Progenitor cell of endocrine pancreas (in vitro differentiated cells): ENCODE measurements at places on chromosomes 12 and 14. TPM values are rescaled to one million over a fixed set of nuclear protein-coding genes. Genes with fewer than 3 reads are reported as not detected.

The ERP27 gene
- 22.8 and 23.1 TPM in 2 replicates for total RNA-seq

GRCh38 chr12:3233797-3234196, 156.6 kb downstream of the TSPAN9 start:
- DNase-seq, result no peak

The TMPRSS12 gene
- not detected in 2 replicates for total RNA-seq

The VDR gene
- 0.31 and 0.38 TPM in 2 replicates for total RNA-seq

DNA sequence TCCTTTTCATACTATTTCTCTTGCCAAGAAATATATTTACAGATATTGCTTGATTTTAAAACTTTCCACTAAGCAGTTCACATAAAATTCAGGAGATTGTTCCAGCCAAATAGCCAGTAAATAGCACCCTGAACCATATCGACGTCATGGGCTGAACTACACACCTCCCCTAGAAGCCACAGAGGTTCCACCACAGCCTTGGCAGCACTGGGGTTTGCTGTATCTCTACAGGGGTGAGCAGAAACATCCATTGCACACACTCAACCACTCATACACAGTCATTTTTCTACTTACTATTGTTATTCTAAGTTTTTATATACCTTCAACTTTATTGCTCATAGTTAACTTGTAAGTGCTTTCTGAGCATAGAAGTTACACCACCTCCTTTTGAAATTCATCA, 8.1 kb upstream of the EIF2S3B start:
- no peak for DNase-seq

The KIF26A gene
- 7.0 and 7.4 TPM in 2 replicates for total RNA-seq

DNA sequence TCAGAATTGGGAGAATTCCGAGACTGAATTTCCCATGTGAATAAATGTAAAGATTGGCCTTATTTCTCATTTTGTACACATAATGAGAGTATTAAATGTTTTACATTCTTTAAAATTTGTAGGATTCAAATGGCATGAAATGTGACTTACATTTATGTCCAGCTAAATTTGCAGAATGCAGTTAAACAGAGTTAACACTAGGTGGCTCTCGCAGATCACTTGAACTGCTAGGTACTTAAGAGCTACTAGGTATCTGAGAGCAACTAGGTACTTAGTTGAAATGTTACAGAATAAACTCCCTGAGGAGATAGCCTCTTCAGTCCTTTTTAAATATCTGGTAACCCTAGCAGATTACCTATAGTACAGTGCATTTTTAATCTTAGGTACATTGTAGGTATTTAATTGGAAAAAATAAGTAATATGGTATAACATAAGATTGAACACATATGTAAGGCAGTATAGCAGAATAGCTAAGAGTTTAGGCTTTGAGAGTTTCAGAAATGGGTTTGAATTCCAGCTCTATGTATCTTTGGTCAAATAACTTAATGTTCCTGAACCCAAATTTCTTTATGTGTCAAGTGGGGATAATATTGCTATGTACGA, 73.8 kb downstream of the KIAA0586 start:
- DNase-seq, result no peak

GRCh38 chr12:15428632-15429031, 106.3 kb downstream of the PTPRO start:
- no peak for DNase-seq

The KLRB1 gene
- not detected in 2 replicates for total RNA-seq

DNA sequence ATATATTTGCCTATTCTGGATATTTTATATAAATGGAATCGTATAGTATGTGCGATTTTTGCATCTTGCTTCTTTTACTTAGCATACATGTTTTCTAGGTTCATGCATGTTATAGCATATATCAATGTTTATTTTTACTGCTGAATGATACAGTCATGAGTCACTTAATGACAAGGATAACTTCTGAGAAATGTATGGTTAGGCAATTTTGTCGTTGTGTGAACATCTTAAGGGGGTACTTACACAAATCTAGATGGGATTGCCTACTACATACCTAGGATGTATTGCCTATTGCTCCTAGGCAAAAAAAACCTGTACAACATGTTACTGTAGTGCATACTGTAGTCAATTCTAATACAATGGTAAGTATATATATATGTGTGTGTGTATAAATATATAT, 8.8 kb downstream of the USP15 start:
- no peak for DNase-seq

- no peak for DNase-seq
Measured at GRCh38 chr12:44029194-44029593, 193.3 kb downstream of the TMEM117 start.

The ATXN3 gene
- 31.9 and 33.4 TPM in 2 replicates for total RNA-seq

DNA sequence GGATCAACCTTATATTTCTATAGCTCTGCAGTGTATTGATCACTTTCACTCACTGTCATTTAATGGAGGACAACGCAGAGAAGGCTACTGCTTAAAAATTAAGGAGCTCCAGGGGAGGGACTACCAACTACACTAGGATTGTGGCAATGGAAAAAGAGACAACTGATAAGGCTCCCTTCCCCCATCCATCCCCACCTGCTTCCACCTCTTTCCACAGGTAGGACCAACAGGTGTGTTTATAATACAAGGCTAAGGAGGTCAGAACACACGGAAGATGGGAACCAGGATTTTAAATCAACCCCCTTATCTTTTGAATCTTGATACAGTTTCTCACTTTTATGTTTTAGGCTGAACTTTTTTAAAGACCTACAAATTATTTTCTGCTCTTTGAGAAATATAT, 90.8 kb downstream of the STAB2 start:
- no peak for DNase-seq

DNA sequence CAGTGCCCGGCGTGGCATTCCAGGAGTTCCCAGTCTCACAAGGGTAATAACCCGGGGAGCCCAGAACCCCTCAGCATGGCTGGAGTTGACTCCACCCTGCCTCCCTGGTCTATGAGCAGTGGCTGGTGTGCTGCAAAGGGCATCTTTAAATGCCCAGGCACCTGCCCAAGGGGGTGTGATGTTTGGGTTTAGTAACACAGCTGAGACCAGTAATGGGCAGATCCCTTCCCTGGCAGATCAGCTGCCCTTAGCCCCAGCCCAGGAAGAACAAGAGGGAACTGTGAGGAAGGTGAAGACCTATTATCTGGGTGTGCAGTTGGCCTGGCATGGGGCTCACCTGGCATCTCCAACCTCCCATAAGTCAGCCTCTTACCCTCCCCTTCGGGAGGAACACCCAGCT, 35.9 kb downstream of the RBM19 start:
- DNase-seq, result no peak

DNA sequence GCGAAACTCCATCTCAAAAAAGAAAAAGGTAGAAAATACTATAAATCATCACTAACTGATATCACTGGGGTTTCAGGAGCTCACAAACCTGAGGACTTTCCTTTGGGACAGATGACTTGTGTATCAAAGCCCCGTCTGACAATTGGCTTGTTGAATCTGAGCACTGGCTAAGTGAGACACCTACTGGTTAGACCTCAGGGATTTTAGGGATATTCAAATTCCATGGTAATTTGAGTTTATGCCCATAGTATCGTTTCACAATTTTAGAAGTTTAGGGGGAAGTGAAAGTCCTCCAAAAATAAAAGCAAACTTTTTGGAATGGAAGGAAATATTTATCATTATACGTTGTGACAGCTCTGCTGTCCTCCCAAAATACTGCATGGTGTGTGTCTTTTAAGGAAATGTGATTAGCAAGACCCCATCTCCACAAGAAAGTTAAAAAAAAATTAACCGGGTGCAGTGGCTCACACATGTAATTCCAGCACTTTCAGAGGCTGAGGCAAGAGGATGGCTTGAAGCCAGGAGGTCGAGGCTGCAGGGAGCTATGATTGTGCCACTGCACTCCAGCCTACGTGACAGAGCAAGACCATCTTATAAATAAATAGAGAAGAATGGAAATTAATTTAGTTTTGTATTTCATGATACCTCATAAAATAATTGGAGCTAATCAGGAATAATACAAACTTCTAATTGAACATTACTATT, 49.2 kb downstream of the FBXL14 start:
- no peak for DNase-seq

The MOK gene
- 34.8 and 38.7 TPM in 2 replicates for total RNA-seq

GRCh38 chr12:91178781-91179180, 3.8 kb downstream of the DCN start:
- no peak for DNase-seq

DNA sequence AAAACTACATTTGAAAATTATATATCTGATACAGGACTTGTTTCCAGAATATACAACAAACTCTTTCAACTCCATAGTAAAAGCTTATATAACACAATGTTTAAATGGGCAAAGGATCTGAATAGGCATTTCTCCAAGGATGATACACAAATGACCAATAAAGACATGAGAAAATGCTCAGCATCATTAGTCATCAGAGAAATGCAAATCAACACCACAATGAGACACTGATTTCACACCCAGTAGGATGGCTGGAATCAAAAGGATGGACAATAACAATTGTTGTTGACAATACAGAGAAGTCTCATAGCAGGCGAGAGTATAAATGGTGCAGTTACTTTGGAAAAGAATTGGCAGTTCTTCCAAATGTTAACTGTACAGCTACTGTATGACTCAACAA, 394.9 kb downstream of the BCL11B start:
- no peak for DNase-seq

The CLEC1A gene
- total RNA-seq, result not detected in 2 replicates

DNA sequence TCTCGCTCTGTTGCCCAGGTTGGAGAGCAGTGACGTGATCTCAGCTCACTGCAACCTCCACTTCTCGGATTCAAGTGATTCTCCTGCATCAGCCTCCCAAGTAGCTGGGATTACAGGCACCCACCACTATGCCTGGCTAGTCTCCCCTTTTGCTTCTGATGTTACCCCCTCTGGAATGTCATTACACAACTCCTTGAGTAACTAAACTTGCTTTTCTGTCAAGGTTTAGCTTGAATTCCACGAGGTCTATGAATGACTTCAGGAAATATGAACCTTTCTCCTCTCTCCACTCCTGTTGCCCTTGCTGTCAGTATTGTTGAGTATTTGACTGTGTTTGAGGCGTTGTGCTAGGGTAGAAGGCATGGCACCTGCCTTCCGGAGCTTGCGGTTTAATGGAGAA, 16.8 kb upstream of the RTRAF start:
- DNase-seq, result no peak

DNA sequence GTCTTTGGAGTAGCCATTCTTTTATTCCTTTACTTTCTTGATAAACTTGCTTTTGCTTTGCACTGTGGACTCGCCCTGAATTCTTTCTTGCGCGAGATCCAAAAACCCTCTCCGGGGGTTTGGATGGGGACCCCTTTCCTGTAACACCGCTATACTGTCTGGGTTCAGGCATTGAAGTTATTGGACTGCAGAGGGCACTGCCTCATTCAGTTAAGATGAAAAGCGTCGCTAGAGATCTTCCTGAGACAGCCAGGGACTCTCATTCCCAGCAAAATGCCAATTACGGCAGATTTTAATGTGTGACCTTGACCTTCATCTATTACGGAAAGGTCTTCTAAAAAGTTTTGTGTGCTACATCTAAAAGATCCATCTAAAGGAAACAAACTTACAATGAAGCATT, 17.3 kb upstream of the RIMKLB start:
- no peak for DNase-seq

- no peak for DNase-seq
Measured at GRCh38 chr12:49293056-49293956, 1.6 kb upstream of the PRPH start.

DNA sequence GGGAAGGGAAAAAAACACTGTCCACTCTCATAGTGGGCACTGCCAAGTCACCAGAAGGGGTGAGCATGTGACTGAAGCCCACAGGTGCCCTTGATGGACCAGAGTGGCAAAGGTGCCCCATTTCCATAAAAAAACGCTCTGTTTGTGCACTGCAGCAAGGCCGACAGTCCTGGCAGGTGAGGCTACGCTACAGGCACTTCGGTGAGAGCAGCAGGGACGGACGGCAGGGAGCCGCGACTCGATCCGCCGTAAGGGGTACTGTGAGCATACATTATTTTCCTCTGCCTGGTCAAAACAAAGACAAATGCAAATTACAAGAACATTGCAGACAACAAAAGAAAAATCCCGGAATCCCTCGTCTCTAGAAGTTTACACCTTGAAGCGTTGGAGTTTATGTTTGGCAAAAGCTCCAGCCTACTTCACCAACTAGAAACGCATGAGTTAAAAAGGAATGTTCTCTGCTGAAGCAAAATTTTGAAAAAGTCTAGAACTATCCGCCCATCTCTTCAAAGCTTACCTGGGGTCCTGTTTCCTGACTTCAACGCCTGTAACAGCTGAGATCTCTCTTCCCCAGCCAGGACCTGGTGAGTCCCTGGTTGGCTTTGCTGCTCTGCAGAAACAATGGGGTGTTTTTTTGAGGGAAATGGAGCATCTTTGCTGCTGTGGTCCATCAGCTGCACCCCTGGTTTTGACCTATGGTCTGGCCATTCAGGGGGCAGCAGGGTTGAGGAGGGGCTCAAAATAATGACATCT, 52.9 kb upstream of the RFLNA start:
- no peak for DNase-seq

- no peak for DNase-seq
Measured at GRCh38 chr12:124457287-124458219, 109.9 kb downstream of the NCOR2 start.

GRCh38 chr14:34554540-34555250, 15.2 kb upstream of the EAPP start:
- no peak for DNase-seq

GRCh38 chr12:3207175-3207574, 130.0 kb downstream of the TSPAN9 start:
- DNase-seq, result no peak

DNA sequence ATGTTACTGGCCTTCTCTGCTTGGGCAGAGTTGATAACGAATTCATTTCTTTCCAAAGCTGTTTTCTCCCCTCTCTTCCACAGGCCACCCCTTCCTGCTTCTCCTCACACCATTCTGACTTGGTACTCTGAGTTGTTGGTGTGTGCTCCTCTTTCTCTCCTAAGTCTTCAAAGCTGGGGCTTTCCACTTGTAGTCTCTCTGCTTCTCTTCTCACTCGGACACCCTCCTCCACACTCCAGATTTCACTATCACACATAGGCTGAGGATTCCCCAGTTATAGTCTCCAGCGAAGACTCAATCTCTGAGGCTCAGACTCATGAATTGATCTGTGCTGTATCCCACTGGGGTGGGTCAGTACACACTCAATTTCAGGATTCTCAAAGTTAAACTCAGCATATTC, 201.0 kb downstream of the SSPN start:
- DNase-seq, result no peak

The ZNF10 gene
- 24.6 and 26.1 TPM in 2 replicates for total RNA-seq

DNA sequence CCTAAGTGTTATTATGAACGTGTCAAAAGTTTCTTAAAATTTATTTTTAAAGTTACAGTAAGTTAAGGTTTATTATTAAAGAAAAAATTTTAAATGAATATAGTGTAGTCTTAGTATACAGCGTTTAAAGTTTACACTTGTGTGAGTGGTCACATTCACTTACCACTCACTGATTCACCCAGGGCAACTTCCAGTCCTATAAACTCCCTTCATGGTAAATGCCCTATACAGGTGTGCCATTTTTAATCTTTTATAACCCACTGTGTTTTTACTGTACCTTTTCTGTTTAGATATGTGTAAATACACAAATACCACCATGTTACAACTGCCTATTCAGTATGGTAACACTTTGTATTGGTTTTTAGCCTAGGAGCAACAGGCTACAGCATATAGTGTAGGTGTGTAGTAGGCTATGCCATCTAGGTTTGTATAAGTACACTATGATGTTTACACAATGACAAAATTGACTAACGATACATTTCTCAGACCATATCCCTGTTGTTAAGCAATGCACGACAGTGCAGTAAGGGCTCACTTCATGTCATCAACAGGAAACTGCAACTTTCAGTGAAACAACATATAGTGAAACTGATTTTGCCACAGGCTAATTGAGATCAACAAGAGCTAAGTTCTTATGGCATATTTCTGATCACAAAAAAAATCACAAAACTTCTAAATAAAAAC, 112.0 kb upstream of the TMCC3 start:
- no peak for DNase-seq
